ENCODE measurements at places on chromosomes 4 and X.

- DNase-seq: no peak
Observed at GRCh38 chr4:29142708-29143107, 1577.5 kb upstream of the PCDH7 start.

GRCh38 chr4:152776352-152776751 lies 3.2 kb downstream of the TIGD4 start:
- DNase-seq: no peak

- no peak for DNase-seq
Observed at GRCh38 chr4:183326853-183327252, 4.6 kb upstream of the CLDN24 start.

DNA sequence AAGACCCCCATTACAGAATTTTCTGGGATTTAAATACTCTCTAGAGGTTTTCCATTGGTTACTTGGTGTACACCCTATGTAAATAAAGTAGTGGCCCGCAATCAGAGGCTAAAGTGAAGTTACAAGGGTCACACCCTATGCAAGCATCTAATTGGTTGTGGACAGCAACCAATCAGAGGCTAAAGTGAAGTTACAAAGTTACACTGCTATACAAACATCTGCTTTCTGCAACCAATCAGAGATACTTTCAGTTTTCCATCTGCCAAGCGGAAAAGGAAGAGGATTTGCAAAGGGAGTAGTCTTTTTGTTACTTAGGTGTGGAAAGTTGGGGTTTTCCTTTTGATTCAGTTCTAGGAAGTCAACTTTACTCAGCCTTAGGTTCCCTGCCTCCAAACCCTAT lies 2.0 kb upstream of the ATRX start:
- no peak for DNase-seq

- no peak for DNase-seq
Observed at GRCh38 chrX:78513971-78514738, 145.0 kb downstream of the RTL3 start.

DNA sequence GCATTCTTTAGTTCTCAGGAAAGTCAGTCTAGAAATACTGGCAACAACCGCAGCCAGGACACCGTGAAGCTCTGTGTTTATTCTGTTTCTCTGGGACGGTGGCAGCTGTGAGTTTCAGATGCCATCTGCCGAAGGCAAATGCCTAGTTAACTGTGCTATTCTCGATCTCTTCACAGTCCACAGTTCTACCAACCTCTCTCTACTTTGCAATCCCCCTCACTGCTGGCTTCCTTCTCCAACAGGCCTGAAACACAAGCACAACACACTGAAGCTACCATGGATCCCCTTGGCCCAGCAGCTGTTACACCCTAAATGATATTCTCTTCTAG lies 118.8 kb downstream of the ZNF827 start:
- DNase-seq: no peak

- no peak for DNase-seq
Observed at GRCh38 chr4:101643186-101643837, 147.2 kb upstream of the BANK1 start.
